ENCODE measurements at places on chromosomes 16 and 17.

GRCh38 chr17:17763136-17763535, 73.7 kb downstream of the SREBF1 start:
- no peak for DNase-seq

DNA sequence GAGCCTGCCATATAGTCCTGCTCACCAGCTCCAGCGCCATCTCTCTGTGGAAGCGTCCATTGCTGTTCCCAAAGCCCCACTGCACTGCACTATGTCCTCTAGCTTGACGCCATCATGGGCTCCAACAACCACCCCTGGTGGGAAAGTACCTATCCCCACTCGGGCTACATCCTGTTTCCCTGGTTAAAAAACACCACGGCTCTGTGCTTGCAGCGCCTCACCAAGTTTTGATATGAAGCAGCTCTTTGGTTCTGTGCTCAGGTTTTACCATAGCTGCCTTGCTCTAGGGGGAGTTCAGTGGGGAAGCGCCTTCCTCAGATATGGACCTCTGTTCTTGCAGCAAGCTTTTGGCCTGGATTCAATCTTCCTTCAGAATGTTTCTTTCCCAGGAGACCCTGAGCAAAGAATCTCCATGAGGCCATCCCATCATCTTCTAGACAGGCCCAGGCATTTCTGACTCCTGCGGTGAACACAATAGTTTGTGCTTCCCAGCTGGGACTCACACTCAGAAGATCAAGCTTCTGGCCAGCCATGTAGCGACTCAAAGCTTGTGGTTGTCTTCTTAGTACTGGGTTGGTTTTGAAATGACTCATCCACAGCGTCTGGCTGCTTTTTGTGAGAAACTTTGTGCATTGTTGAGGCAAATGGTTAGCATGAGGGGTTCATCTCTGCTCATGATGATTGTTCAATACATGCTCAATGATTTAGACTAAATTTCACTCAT, 39.5 kb downstream of the DYNLRB2 start:
- DNase-seq = no peak

GRCh38 chr17:66813296-66813695, 21.6 kb upstream of the CACNG5 start:
- no peak for DNase-seq

GRCh38 chr17:40915721-40916256, 21.7 kb downstream of the KRT23 start:
- no peak for DNase-seq

GRCh38 chr17:37605081-37605480, 4.1 kb downstream of the SYNRG start:
- DNase-seq = no peak

GRCh38 chr16:75927810-75928209, 201.5 kb upstream of the CPHXL start:
- no peak for DNase-seq

DNA sequence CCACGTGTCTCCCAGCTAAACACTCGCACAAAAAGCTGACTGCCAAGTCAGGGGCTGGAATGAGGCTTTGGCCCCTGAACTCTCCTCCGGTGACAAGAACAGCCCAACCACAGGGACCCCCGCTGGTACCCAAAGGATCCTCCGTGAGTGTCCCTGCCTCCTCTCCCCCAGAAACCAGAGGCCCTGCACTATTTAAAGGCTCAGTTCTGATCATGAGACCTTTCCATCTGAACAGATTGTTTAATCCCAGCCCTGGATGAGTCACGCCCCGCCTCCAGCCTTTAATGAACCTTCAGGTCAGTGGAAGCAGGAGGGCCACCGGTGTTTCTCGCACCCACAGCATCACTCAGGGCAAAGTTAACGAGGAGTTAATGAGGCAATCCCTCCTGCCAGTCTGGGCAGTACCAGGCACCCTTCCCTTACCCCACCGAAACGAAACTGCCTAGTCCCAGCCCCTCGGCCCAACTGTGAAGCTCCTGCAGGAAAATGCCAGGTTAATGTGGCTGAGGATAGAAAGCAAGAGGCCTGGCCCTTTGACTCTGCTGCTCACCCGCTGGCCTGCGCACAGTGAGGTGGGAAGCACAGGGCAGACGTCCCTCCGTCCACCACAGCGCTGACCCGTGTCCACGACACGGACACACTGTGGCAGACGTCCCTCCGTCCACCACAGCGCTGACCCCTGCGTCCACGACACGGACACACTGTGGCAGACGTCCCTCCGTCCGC, 32.4 kb downstream of the TIMM22 start:
- DNase-seq = no peak

DNA sequence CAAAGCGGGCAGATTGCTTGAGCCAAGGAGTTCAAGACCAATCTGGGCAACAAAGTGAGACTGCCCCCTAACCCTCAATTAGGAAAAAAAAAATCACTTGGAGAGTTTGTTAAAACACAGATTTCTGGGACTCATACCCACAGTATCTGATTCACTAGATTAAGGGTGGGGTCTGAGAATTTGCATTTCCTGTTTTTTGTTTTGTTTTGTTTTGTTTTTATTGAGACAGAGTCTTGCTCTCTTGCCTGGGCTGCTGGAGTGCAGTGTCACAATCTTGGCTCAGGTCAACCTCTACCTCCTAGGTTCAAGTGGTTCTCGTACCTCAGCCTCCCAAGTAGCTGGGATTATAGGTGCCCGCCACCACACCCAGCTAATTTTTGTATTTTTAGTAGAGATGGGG, 1.1 kb downstream of the HEATR9 start:
- no peak for DNase-seq

GRCh38 chr17:59811209-59811608, 81.5 kb downstream of the TUBD1 start:
- no peak for DNase-seq

GRCh38 chr17:50214976-50215760, 13.7 kb upstream of the COL1A1 start:
- DNase-seq = no peak

DNA sequence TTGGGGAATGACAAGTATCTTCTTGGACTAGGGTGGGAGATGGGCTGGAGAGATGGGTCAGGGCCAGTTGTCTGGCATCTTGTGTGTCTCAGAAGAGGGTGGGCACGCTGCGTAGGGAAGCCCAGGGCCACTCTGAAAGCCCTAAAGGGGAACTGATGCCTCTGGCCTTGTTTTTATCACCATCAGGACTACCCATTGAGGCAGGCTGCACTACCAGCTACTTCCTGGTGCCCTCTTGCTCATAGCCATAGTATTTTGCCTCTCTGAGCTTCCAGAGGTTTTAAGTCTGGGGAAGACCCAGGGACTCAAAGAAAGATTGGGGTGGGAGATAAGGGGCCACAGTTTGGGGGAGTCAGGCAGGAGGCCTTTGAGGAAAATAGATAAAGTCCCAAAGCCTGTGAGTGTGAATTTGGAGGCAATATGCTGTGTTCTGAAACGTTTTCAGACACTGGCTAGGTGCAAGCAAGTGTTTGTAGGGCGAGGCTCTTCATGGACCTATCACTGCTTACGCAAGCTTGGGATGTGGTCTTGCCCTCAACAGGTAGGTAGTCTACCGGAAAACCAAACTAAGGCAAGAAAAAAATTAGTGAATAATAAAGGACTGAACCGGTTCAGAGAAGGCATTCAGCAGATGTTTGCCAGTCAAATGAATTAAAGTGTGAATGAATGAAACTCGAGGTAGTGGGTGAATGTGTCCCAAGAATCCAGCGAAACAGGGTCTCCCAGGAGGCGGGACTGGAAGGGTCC, 688 bp upstream of the ITGB3 start:
- no peak for DNase-seq

- DNase-seq = no peak
These were observed 3.0 kb downstream of the SLC35G3 start for GRCh38 chr17:35191001-35191695.

DNA sequence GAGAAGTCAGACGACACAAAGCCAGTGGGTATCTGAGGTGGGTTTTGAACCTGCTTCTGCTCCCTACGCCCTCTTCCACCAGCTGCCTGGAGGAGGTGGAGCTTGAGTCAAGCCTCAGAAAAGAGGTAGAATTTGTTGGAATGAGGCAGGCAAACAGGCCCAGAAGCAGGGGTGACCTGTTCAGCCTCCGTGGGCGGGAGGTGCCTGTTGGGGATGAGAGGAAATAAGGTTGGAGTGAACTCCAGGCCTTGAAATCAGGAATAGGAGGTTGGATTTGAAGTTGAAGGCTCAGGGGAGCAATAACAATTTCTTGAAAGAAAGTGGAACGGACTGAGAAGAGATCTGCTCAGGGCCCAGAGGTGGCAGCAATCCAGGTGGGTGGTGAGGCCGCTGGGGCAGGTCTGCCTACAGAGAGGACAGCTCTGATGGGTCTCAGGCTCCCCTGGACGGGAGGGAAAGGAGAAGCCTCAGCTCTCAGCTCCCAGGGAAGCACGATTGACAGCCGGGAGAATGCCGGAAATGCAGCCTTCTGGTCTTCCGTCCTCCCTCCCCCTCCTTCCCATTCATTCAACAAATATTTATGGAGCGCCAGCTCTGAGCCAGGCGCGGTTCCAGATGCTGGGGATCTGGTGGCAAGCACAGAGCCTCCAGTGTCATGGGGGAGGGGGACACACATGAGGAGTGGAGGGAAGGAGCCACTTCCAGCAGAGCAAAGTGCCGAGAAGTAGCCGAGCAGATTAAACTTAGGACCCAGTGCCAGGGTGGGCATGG, 61.9 kb upstream of the CIBAR2 start:
- DNase-seq = no peak

GRCh38 chr17:70423562-70423961, 254.2 kb downstream of the KCNJ2 start:
- no peak for DNase-seq

- no peak for DNase-seq
These were observed 58.5 kb downstream of the IQCK start for GRCh38 chr16:19776565-19776964.

DNA sequence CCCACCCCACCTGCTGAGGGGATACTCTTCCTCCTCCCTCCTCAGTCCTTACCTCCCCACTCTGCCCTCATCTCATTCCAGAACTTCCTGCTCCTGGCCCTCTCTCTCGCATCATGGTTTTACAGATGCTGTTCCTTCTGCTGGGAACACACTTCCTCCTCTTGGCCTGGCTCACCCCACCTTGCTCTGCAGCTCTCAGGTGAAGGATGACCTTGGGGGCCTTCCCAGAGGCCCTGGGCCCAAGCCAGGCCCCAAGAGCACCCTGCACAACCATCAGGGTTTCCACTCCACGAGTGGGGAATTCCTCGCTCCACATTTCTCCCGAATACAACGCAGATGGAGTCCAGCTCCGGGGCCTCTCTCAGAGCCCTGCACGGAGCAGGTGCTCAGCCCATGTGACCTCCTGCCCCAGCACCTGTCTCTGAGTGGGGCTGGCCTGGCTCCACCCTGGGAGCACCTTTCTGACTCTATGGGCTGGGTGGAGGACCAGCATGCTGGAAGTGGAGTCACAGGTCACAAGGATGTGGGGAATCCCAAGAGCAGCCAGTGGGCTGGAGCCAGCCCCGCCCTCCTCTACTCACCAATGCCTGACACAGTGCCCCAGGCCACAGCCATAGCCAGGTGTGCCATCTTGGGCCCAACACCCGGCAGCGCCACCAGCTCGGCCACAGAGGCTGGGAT, 4.5 kb downstream of the NTHL1 start:
- DNase-seq = no peak

DNA sequence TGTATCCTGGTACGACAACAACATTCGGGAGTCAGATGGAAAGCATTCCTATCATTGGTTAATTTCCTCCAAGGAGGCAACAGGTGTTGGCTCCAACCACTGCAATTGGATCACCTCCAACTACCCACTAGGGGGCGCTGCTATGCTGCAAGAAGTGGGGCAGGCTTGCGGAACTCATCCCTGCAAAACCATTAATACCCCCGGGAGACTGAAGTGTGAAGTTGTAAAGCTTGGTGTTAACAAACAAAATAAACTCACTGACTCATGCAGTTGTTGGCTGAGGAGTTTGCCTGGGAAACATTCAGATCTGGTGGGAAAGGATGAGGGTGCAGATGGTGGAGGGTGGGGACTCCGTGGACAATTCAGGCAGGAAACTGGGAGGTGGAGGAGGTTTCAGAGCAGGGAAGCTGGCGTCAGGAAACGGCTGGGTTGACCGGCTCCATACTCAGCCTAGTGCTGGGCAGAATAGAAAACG, 84.9 kb downstream of the HS3ST2 start:
- peak; percentile 59 for DNase-seq

DNA sequence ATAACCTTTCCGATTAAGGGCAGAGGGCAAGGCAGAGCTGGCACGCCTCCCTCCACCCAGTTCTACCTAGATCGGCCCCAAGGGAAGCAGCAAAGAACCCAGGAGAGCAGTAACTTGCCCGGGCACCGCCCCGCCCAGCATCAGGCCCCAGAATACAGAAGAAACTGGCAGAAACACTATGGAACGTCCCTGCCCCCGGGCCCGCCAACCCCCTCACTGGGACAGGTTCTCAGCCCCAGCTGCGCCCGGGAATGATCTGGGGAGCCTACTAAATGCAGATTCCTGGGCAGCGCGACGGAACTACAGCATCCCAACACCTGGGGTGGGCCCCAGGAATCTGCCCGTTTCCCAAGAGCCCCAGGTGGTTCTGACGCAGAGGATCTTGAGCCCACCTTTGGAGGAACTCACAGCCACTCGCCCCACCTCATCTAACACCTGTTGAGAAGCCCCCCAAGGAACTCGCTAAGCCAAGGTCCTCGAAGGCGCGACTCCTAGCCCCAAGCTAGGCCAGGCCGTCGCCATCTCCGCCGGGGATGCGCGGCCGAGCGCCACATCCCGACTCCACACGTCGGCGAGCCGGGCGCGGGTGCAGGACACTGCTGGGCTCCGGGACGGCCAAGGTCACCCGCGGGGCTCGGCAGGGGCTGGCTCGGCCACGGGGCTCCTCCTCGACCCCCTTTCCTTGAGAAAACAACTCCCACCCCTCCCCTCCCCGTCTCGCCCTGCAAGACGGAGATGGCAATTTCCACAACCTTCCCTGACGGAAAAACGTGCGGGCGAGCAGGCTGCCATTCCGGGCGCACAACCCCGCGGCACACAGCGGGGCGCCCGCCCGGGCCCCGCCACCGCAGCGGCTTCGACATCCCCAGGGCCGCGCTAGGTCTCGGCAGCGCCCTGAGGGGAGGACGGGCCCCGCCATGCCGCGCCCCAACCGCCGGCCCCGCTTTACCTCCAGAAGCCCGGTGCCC, 913 bp downstream of the CDIP1 start:
- DNase-seq = no peak

DNA sequence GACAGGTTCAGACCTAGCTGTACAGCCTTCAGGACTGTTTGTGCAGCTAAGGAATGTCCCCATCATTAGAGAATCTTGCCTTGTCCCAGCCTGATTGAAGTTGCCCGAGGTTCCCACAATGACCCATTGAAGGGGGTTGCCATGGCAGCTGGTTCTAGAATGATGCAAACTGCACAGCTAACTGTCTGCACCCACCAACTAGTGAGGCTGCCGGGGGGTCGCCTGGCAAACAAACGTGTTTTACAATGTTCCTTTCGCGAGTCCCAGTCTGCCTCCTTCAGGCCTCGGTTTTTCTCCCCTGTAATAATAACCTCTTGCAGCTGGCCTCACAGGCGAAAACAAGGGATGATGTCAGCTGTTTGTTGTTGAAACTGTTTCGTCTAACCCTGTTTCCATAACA, 5.5 kb downstream of the C16orf96 start:
- no peak for DNase-seq

- no peak for DNase-seq
These were observed 5.0 kb downstream of the SGCA start for GRCh38 chr17:50170662-50171370.

Data from liver (tissue), 10 donors.